HS-27A (cell line): ENCODE measurements at places on chromosomes 7 and 10.

DNA sequence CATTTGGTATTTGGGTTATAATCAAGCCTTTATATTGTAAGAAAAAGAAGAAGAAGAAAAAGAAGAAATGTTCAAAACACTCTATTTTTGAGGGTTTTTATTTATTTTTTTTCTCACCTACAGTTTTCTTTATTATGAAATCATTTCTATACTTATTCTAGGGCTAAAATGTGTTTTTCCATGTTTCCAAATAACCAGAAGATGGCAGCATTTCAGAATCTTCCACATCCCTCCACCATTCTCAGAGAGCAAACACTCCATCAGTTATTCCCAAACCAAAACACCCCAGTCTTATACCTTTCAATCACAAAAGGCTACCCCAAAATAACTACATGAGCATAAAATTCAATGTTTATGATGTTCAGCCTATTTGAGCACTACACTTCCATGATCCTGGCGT, 38.7 kb upstream of the PPP1R17 start:
- DNase-seq: no peak

GRCh38 chr7:107147464-107148393, 21.1 kb upstream of the HBP1 start:
- DNase-seq: no peak

DNA sequence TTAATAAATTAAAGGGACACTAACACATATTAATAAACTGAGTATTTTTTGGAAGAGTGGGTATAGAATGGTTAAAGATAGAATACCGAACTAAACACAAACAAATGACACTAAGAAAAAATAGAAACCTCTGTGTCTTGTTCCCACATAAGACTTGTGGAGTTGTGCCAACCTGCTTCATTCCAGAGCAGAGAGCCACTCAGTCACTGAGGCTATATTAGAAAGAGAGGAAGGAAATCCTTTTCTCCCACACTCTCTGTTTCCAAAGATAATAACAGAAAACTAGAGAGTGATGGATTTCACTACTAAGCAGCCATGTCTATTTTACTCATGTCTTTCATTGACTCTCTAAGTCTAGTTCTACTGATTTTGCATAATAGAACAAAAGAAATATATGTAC, 26.0 kb downstream of the CTNNA3 start:
- no peak for DNase-seq

GRCh38 chr10:112783351-112784021, 166.6 kb upstream of the TCF7L2 start:
- DNase-seq: no peak

DNA sequence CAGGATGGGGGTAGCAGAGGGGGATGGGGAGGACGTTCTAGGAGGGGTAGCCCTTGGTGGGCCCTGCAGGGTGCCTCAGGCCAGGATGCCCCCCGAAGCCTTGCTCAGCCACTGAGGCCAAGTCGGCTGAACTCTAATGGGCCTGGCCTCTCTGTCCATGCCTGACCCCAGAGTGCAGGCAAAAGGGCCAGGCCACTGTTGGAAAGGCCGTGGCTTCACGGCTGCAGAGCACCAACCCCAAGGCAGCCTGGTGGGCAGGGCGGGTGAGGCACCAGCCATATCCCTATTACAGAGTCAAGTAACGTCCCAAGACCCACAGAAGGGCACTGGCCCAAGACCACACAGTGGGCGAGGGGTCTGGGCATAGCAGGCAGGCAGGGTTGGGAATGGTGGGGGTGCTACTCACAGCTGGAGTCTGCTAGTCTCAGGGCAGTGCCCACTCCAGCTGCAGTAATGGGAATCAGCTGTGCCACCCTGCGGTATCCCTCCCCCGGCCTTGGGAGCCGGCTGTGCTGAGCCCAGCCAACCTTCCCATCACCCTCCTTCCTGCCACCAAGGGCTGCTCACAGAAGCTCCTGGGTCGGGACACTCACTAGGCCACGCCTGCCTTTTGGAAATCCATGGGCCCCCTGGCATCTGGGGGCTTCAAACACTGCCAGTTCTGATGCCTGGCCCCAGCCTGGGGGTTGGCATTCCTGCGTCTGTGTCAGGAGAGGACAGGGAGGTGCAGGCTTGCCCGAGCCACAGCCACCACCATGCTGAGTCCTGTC, 4.0 kb upstream of the LFNG start:
- no peak for DNase-seq

GRCh38 chr10:14302035-14302434, 28.7 kb downstream of the FRMD4A start:
- DNase-seq: no peak

DNA sequence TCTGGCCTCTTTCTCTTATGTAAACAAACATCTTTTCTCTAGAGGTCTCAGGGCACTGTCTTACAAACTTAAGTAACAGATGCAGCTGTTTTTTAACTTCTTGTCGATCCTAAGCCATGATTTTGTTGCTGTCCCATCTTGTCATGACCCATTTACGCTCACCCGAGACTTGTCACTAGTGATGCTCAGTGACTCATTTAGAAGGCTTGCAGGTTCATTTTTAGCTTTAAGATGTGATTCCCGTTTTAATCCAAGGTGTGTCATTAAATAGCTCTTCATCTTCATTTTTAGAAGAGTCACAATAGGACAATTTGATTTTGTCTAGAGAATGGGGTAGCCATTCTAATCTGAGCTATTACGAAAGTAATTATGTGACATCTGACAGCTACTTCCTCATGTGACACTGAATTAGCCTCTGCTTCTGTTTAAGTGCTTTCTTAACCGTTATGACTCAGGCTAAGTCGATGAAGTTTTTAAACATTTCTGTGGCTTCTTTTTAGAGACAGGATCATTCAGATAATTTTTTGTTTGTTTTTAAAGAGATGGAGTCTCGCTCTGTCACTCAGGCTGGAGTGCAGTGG, 42.7 kb downstream of the SPDYE5 start:
- DNase-seq: peak; percentile 31

DNA sequence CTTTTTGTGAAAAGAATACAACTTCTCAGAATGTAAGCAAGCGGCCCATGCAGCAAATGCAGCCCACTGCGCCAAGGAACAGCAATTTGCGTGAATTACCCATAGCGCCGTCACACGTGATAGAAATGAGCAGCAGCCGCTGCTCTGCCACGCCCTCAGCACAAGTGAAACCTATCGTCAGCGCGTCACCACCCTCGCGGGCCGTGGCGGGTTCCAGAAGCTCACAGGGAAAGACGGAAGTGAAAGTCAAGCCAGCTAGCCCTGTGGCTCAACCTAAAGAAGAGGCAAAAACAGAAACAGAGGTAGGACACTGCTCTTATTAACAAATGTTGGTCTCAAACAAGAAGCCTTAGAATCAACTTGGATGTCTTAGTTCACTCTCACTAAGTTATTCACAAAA, 70.5 kb downstream of the SHH start:
- no peak for DNase-seq

DNA sequence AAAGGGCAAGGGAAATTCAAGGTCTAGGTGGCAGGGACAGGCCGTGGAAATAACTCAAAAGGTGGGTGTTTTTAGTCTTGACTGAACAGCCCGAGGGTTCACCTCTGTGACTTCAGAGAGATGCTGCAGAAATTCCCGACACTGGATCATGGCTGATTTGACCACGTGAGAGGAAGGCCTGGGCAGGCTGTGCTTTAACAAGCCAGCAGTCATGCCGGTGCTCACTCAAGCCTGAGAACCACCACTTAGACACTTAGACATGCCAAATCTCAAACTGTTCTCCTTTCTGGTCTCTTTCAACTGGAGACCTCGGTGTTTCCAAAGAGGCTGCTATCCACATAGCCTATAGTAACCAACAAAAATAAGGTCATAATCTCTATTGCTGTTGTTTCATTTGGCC, 15.4 kb downstream of the TECTB start:
- DNase-seq: no peak

DNA sequence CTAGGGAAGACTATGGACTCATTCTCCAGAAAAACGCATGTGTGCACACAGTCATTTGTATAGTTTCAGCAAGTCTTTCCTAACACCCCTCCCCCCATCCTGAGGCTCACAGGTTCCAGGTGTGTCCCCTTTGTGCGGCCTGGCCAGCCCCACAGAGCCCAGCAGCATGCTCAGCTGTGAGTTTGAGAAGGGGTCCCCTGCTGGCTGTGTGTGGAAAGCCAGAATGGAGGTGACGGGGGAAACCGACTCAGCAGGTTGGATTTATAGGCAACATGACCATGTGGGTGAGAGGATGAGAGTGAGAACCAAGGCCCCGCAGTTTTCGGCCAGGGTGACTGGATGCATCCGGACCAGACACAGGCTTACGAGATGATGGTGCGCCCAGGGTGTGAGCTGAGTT, 9.9 kb downstream of the PTPRE start:
- DNase-seq: no peak

DNA sequence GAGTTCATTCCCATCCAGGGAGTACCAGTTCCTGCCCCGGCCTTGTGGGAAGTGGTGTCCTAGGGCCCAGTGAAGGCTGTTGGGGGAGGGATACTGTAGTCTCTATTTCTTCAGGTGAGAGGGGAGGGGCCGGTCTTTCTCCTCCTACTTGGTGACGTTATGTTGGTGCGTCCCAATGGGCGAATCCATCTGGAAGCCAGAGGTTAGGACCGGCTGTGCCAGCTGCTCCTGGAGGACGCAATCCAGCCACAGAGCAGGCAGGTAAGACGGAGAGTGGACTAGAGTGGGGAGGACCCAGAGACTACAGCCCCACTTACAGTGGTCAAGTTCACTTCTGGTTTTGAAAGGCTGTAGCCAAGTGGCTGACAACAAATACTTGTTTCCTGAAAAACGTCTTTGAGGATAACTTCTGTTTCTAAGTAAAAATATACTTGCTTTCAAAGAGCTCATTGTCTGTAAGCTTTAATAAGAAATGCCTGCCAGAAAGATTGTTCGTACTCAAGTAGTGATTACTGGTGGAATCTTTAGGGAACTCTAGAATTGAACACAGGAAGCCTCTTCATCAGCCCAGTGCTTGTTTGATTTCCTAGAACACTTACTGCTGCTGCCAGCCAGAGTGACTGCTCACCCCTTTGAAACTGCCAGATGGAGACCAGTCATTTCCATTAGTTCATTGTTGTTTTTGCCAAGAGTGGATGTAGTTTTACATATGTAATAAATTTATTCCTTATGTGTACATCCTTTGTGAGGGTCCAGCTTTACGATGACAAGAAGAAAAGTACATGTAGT, 25.4 kb downstream of the RBM33 start:
- no peak for DNase-seq

DNA sequence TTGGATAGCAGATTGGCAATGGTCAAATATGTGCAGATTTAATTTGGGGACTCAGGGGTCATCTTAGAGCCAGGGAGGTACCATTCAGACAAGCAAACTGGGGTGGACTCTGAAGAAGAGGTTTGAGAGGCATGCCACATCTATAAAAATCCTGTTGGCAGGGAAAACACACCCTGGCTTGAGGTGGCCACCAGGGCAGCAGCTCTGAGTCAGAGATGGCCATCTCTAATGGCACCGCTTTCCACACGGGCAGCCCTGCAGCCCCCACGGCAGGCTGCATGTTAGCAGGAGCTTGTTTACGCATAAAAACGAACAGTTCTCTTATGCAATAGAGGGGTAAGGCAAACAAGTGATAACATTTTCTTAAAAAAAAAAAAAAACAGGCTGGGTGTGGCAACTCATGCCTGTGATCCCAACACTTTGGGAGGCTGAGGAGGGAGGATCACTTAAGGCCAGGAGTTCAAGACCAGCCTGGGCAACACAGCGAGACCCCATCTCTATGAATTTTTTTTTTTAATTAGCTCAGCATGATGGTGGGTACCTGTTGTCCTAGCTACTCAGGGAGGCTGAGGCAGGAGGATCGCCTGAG, 14.9 kb downstream of the DLG5 start:
- DNase-seq: no peak

GRCh38 chr10:17061418-17061817, 68.2 kb downstream of the CUBN start:
- no peak for DNase-seq

GRCh38 chr10:50997461-50997860, 76.8 kb upstream of the PRKG1 start:
- DNase-seq: no peak

GRCh38 chr10:53135213-53135896, 362.8 kb upstream of the MBL2 start:
- DNase-seq: no peak

GRCh38 chr7:95874541-95875265, 102.3 kb downstream of the DYNC1I1 start:
- no peak for DNase-seq

DNA sequence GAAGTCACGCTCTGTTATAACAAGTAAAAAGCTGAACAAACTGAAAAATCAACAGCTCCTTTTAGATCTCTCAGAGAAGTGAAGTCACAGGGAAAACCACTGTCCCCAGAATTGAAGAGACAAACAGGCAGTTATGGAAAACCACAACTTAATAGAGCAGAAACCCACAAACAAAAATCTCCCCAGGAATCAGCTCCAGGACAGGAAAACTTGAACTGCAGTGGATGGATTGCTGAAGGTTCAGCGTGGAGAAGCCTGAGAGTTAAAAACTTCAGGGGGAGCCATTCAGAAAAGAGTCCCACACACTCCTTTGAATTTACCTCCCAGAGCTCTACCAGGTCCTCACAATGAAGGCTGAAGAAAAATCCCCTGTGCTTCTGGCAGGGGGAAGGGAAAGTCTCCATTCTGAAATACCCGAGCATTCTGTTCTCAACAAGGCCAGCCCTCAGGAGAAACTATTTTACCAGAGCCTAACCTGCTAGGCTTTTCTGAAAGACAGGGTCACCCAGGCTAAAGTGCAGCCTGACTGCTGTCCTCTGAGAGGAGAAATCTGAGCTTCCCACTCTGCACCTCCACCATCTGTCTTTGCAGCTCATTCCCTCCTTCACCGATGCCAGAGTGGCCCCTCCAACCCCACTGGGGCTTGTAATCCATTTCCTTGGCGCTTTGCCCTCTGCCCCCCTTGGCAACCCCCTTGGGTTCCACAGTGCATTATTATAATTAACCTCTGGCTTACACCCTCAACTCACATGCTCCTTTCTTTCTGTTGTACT, 65.0 kb upstream of the CCNY start:
- DNase-seq: no peak

DNA sequence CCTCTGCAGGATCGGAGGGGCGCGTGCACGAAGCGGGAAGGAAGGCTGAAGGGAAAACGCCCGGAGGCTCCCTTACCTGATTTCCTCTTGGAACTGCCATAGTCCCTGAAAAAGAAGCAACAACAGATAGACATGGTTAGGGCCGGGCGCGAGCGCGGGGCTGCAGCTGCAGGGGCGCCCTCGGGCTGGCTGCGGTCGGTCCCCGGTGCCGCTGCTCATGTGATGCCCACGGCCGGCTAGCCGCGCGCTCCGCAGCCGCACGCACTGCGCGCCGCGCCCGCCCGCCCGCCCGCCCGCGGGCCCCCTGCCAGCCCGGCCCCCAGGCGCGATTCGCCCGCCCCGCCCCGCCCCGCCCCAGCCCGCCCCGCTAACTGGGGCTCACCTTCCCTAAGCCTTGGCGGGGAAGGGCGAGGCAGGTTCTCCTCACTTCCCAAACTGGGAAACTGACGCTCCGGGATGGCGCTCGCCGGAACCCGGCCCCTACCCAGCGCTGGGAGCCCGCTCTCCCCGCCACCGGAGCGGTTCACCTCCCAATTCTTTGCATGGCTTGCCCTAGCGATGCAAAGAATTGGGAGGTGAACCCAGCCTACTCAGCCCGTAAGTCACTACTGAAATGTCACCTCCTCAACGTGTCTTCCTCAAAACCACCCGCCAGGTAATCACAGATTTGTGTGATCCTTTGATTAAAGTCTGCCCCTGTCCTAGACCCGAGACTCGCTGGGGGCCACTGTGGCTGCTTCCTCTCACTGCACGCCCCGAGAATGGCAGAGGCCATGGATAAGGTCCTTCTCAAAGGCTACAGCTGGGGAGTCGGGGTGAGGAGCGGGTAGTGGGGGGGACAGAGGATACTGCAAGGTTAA, 162.2 kb downstream of the SH3PXD2A start:
- DNase-seq: no peak

GRCh38 chr10:17213646-17214349, 12.3 kb upstream of the TRDMT1 start:
- no peak for DNase-seq

GRCh38 chr10:1644191-1644711, 93.1 kb downstream of the ADARB2 start:
- DNase-seq: no peak
